ENCODE measurements at places on chromosomes 2 and 18. TPM values are rescaled to one million over a fixed set of nuclear protein-coding genes. Genes with fewer than 3 reads are reported as not detected.

GRCh38 chr2:174025271-174026121 is 60.3 kb upstream of the SP3 start:
- peak; percentile 76 for DNase-seq
- H3K4me3 ChIP-seq, result no peak overlapping the region
- no peaks in the 10 kb centered on the region for H3K27me3 ChIP-seq
- H3K36me3 ChIP-seq, result no peaks in the 10 kb centered on the region

DNA sequence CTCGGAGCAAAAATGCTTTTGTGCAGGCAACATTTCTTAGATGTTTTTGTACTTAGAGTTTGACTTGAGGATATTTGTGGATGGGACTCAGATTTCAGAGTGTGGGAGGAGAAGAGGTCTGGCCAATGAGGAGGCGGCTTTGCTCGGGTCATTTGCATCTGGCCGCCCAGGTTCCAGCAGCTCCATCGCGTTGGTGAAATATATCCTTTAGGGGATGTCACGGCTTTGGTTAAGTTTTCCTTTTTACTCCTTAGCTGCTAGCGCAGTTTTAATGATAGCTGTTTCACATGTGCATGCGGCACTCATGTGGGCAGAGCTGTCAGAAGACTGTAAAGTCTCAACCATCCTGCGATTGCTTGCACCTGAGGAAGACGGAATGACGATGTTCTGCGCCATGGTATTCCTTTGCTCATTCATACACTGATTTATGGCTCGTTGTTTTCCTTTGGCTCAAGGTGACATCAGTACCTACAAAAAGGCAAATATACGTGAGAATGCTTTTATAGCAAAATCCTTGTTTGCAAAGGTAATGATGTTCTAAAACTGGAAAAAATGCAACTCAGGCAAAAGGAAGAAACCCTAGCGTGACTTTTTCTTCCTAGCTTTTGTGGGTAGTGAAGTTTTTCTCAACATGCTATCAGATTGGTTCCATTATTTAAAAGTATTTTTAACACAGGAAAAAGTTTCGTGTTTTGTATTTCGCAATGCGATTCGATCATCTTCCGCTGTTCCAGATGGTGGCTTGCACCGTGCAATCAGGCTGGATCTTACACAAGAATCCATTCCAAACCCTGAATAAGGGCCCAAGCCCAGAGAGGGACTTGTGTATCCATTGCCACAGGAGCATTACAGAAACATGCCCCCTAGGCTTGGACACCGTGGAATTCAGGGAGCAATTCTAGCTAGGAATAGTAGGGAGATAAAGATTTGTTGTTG is 70.5 kb upstream of the ZNF516 start:
- no peak overlapping the region for H3K27ac ChIP-seq
- peak; percentile 55 for DNase-seq
- H3K27me3 ChIP-seq, result no peaks in the 10 kb centered on the region
- no peaks in the 10 kb centered on the region for H3K4me1 ChIP-seq
- H3K36me3 ChIP-seq, result no peaks in the 10 kb centered on the region

- no peaks in the 10 kb centered on the region for H3K36me3 ChIP-seq
- H3K27ac ChIP-seq, result no peak overlapping the region
- no peaks in the 10 kb centered on the region for H3K4me1 ChIP-seq
- no peaks in the 10 kb centered on the region for H3K27me3 ChIP-seq
- no peak for DNase-seq
- H3K4me3 ChIP-seq, result no peak overlapping the region
Observed at GRCh38 chr18:28522236-28522635, 345.3 kb upstream of the CDH2 start.

- no peaks in the 10 kb centered on the region for H3K36me3 ChIP-seq
- peaks cover 15% of the 10 kb centered on the region for H3K4me1 ChIP-seq
- peak overlapping the region; percentile 46 for H3K27ac ChIP-seq
- no peak overlapping the region for H3K4me3 ChIP-seq
- H3K27me3 ChIP-seq, result no peaks in the 10 kb centered on the region
- no peak for DNase-seq
Observed at GRCh38 chr2:215681799-215682596, 246.1 kb upstream of the FN1 start.

GRCh38 chr18:12287131-12287681 is 20.8 kb upstream of the TUBB6 start:
- no peak overlapping the region for H3K27ac ChIP-seq
- H3K4me1 ChIP-seq, result peaks cover 15% of the 10 kb centered on the region
- H3K27me3 ChIP-seq, result no peaks in the 10 kb centered on the region
- H3K4me3 ChIP-seq, result peak overlapping the region; percentile 53

DNA sequence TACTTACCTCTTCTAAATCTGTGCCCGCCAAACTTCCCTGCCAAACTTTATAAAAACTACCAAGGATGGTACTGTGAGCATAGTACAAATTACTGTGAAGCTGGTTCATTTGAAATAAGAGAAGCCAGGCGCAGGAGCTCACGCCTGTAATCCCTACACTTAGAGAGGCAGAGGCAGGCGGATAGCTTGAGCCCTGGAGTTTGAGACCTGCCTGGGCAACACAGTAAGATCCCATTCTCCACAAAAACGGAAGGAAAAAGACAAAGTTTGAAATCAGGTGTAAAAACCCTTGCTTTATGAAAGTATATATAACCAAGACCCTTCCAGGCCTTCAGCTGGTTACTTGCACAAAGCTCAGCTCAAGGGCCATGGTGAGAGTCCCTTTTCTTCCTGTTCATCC is 5.9 kb downstream of the AMMECR1L start:
- H3K4me3 ChIP-seq, result no peak overlapping the region
- no peaks in the 10 kb centered on the region for H3K27me3 ChIP-seq
- H3K36me3 ChIP-seq, result peaks cover 41% of the 10 kb centered on the region
- H3K27ac ChIP-seq, result no peak overlapping the region

DNA sequence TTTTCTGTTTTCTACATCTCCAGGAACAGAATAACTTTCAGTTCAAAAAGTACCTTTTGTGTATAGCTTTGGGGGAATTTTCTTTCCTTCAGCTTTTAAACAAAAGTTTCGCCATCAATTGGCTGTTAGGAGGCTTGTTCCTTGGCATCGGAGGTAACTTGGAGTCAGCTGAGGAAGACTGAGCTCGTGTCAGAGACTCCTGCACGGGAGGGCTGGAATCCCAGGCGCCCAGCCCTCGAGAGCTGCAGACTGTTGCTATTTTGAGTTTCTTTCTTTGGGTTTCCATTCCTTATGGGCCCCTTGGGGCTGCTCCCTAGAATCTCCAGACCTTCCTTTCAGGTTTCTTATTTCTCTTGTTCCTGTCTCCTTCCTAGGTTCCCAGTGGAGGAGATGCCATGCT is 8.1 kb downstream of the EMILIN2 start:
- H3K27me3 ChIP-seq, result no peaks in the 10 kb centered on the region
- no peak overlapping the region for H3K4me3 ChIP-seq
- no peak for DNase-seq
- no peaks in the 10 kb centered on the region for H3K4me1 ChIP-seq
- H3K36me3 ChIP-seq, result no peaks in the 10 kb centered on the region

Gene SCN3A
- polyA plus RNA-seq, result 0.33 TPM

Gene HTR2B
- 0.41 TPM for polyA plus RNA-seq

Gene ANO7
- polyA plus RNA-seq, result 0.81 TPM

Gene SERPINB10
- polyA plus RNA-seq, result 0.10 TPM
